Gastrocnemius medialis (tissue), 4 donors: ENCODE measurements at places on chromosomes 6 and 20.

DNA sequence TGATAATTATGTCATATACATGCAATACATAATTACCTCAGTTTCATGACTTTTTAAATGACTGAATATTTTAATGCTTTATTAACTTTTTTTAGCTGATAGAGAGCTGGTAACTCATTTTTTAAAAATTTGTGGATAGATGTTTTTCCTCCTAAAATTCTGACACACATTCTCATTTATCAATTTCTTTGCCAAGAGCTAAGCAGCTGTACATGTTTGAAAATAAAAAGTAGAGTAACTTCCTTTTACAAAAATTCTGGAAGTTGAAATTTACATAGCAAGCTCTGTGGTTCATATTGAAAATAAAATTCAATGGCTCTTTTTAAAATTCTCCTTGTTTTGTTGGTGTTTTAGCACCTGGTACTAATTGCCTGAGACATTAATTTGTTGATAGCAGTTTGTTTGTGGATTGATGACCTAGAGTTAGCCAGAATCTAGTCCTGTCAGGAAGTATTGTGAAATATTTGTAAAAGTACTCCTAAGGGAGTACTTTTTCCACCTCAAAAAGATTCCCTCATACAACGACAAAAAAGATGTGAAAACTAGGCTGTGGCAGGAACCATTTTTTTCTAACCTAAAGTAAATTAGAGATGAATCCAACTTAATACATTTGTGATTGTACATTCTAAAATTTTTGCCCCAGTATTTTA, 621.8 kb downstream of the BCKDHB start:
- DNase-seq = no peak

DNA sequence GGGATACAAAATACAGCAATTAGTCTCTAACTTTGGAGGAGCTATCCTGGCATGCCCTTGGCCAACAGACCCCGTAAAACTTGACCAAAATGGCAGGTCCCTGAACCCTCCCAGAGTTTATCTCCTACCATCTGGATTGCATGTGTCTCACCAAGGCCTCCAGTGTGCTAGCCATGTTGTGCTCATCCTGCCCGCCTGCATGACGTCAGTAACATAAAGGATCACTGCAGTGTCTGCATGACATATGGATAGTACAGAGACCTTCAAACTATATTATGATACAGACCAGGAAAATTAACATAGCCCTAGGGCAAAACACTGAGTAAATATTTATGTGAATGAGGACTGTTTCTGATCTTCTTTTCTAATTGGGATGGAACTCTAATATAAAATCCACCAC, 25.3 kb downstream of the CPXM1 start:
- DNase-seq = no peak

DNA sequence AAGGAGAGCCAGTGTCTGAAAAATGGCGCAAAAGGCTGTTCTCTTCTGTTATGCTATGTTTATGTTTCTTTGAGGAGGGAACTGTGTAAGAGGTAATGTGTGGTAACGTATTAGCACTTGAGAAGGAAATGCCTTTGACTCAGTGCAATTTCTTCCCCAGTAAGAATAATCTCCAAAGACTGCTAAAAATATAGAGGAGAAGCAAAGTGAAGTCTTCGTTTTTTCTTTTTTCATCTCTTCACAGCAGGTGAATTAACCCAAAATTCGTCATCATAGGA, 47.1 kb upstream of the IFNGR1 start:
- no peak for DNase-seq

DNA sequence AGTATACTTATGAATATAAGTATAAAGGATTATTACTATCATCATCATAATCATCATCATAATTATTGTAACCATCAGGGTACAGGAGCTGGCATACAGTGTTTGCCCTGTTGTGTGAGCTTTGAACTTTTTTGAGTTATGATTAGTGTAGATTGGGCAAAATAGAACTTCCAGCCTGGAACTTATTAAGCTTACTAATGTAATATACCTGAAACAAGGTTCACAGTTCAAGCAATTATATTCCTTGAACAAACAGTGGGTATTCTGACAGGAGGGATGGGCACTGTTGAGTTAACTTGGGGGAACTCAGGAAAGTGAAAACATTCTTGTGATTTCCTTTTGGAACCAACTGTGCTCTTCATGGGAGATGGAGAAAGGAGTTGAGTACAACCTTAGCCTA, 680.0 kb downstream of the DOK5 start:
- no peak for DNase-seq

DNA sequence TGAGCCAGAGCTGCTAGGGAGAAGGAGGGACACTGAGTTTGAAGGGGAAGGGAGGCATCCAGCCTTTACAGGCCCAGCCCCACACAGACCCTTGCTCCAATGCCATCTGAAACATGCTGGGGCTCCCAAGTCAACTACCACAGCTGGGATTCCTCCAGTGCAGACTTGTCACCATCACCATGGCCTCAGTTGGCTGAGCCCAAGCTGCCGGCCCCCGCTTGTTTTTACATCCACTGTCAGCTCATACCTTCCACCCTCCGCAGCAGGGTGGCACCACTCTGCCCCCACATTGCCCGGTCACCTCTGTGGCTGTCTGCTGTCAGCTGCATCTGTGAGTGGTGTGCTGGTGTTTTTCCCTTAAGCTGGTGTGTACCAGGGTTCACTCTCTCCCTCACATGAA, 26.1 kb downstream of the GFOD1 start:
- DNase-seq = no peak

GRCh38 chr6:9332241-9332780, 897.0 kb upstream of the SLC35B3 start:
- DNase-seq = no peak

DNA sequence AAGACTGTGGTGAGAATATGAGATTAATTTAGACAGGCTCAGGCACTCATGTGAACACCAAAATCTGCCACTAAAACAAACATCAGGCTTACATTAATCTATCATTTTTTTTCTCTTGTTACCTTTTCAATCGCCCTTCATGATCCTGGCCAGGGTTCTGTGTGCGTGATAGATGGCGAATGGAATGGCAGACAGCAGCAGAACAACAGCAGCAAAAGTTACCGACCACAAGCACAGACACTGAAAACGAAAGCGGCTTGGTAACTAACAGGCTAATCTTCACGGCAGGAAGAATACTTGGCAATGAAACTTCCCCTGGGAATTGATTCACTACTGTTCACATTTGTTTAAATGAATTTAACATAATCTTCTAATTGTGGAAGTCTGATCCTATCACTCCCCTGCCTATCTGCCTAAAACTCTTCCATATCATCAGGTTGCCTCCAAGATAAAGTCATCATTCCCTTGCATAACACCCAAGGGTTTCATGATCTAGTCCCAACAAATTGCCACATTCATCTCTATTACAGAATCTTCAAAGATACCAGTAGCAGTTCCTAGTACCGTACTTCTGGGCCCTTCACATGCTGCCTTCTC, 28.7 kb downstream of the PTPRK start:
- no peak for DNase-seq

- DNase-seq = no peak
Observed at GRCh38 chr20:57560554-57561355, at the start of gene PCK1. Gene PCK1 (plus strand): TSS chr20:57561110. CDS start chr20:57561412, 302 bp downstream.

DNA sequence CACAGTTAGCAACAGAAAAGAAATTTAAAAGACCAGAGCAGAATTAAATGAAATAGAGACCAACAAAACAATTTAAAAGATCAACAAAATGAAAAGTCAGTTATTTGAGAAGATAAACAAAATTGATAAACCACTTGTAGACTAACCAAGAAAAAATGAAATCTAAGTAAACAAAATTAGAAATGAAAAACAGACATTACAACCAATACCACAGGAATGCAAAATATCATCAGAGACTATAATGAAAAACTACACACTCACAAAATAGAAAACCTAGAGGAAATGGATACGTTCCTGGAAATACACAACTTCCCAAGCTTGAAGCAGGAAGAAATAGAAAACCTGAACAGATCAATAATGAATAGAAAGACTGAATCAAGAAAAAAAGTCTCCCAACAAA, 97.8 kb downstream of the WDR27 start:
- DNase-seq = no peak

GRCh38 chr6:155317186-155317585, 2.9 kb upstream of the TFB1M start:
- DNase-seq = no peak

DNA sequence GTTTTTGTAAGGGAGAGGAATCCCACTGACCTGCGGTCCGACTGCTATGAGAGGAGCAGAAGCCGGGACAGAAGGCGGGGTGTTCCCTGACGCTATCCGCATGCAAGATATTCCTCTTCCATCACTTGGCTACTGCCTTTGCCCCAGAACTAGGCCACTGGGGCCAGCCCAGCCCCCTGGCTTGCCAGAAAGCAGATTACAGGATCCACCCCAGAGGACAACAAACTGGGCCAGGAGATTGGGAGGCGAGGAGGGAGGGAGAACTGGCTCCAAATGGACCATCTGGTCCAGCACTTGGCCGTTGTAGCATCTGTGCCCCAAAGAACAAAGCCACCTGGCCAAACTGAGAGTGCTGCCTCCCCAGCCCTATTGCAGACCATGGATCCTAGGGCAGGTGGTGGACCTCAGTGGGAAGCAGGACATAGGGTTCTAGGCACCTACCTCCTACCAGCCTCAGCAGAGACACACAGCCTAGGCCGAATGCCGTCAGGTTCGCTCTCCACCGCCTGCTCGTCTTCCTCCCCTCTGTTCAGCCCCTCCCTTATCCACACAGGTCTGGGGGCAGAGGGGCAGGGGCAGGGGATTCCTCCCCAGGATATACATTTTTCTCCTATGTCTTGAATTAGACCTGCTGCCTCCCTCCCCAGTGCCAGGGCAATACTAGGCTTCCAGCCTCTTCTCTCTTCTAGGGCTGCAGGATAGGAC, 4.0 kb downstream of the MDGA1 start:
- DNase-seq = no peak

DNA sequence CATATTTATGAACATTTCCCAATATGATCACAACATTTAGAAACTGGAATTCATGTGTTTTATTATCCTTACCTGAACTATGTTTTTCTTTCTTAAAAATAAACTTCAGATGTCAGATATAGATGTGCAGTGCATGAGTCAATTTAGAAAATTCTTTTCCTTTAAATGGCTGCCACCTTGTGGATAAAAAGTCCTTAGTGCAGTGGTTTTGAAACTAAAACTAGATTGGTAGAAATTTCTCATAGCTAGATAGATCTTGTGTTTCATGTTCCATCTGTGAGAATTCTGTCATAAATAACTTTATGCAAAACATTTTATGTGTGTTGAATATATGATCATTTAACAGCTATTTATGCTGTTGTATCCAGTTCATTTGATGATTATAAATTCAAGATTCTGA, 134.9 kb downstream of the KLHL32 start:
- DNase-seq = no peak

DNA sequence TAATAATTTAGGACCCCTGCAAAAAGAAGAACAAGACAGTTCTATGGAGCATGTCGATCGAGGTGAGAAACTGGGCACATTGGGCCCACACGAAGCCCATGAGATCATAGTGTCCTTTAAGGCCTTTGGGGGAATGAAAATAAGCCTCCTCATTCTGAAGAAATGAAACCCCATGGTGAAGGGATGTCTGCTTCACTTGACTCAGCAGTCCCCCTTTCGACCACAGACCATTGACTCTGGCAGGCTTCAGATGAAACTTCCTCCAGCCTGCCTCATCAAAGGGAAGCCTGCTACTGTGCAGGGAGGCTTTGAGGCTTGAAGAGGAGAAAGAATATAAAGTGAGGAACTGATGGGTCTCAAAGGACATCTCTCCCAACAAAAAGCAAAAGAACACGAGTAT, 144.2 kb upstream of the FBXL4 start:
- DNase-seq = no peak

GRCh38 chr20:37231947-37232630, 29.5 kb downstream of the GHRH start:
- no peak for DNase-seq

DNA sequence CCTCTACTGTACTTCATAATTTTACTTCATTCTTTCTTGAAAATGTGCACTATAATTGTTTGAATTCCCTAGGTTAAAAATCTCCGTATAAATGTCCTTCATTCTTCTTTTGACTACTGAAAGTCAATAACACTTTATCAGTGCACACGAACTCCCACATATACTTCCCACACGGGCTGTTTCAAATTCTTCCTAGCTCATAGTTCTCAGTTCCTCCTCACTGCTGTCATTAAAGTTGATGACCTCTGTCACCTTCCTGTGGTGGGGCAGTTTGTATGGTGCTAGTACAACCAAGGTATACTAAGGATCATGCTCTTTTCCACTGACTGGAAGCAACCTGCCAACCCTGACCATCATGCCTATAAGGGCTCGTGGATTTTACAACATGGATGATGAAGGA, 40.0 kb upstream of the CD2AP start:
- DNase-seq = no peak

DNA sequence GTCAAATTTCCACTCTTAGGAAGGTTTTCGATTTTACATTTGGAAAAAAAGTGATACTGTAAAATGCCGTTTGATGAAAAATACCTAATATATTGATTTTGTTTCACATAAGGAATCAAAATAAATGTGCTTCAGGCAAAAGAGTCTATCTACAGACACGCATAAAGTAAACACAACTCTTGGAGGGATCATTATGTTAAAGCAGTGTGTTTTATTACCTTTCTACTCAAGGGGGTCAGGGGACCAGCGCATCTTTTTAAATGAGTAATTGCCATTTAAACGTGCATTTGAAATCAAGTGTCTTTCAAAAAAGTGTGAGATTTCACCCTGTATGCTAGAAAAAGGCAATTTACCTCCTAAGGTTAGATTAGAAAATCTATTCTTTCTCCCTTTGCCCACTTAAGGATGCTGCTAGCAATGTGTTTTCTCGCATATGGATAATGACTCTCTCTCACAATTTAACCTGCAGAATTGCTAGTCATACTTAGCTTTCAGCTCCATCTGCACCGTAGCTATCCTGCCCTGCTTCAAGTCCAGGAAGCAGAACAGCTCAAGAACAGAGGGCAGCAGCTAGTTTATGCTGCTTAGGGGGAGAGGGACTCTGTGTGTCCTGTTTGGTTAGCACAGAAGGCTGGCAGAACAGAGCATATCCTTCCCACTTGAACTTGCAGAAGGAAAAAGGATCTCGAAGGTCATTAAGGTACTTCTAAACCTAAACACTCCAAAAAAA, 35.0 kb downstream of the NKAIN2 start:
- DNase-seq = no peak

DNA sequence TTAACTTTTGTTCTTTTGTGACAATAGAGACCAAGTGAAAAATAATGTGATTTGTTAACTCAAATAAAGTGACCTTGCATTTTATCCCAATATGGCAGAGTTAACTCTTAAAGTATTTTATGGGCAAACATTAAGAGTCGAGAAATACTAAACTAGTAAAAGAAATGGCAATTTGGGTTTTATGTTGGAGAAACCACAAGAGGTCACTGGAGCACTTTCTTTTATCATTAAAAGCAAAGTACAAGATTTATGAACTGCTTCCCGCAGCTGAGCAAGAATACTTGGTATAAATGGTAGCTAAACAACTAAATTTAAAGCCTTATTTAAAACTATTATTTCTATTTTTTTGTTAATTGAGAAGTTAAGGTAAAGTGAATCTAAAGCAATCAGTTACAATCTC, 33.5 kb upstream of the MCM9 start:
- no peak for DNase-seq

DNA sequence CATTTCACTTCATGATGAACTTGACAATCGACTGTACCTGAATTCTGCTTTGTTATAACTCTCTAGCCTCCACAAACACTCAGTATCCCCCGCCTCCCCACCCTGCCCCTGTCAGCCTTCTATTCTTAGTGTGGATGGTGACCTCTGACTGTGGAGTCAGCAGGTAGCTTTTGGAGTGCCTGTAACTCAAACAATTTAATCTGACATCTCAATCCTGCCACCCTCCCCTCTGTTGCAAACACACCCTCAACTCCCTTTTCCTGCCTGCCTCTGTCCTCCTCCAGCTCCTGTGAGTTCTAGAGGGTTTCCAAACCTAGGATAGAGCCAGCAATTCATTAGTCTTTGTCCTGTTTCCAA, 20.3 kb downstream of the DAAM2 start:
- DNase-seq = no peak

- no peak for DNase-seq
Observed at GRCh38 chr20:9911519-9911918, 72.6 kb upstream of the PAK5 start.
